ENCODE measurements at places on chromosomes 13 and 19. TPM values are rescaled to one million over a fixed set of nuclear protein-coding genes. Genes with fewer than 3 reads are reported as not detected.

FFAR3 gene
- total RNA-seq, result not detected

ZNF442 gene
- 1.4 TPM for total RNA-seq

NTN5 gene
- not detected for total RNA-seq

RASIP1 gene
- 59.4 TPM for total RNA-seq

ERICH4 gene
- total RNA-seq, result not detected

STARD13 gene
- total RNA-seq, result 19.3 TPM

TMIGD2 gene
- total RNA-seq, result not detected
